ENCODE measurements at places on chromosomes 2 and 18.

DNA sequence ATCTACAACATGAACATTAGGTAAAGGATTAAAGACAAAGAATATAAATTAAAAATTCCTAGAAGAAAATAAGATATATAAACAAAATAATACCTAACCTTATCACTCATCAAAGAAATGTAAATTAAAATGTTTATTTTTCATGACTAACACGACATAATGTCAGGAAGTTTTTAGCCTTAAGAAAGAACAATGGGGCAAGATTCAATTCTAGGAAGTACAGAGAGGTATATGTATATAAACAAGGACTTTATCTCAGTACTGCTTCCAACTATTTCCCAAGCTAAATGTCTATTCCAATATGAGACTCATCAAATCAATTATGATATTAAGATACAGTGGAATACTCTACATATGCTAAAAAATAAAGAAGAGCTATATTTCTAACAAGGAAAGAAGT, 44.1 kb downstream of the TTC21B start:
- no peak for DNase-seq

DNA sequence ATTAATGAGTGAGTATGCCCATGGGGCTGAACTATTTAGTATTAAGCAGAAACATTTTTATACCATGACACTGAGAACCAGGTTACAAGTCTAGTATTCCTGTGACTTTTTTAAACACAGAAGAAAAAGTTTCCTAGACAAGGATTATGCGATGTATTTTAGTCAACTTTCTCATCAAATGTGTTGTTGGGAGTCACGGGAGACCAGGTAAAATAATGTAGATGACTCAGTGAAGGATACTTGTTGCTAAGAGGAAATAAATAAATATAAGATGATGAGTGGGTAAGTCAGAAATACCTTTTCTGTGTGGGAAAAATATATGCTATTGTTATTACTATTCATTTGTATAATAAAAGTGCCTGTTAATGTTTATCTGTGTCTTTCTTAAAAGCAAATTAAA, 23.4 kb downstream of the MBD5 start:
- DNase-seq, result no peak

GRCh38 chr2:65388596-65389390, 43.6 kb downstream of the SPRED2 start:
- no peak for DNase-seq

- peak; percentile 34 for DNase-seq
These were observed 184.7 kb downstream of the MREG start for GRCh38 chr2:215828528-215829184.

- no peak for DNase-seq
These were observed 623.8 kb upstream of the NXPH2 start for GRCh38 chr2:139403948-139404347.

DNA sequence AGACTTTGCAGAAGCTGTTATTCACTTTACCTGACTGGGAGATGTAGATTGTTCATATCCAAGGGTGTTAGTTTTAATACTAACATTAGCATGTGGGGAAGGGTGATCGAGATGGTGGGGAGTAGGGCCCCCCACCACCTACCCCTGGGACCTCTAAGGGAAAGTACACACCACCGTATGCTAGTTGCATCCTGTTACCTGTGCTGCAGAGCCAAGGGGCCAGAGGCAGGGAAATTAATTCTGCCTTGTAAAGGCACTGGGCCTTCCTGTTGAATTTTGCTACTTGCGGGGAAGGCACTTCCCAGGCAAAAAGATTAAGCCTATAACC, 9.0 kb downstream of the STEAP3 start:
- no peak for DNase-seq

- no peak for DNase-seq
These were observed 299.6 kb downstream of the AGPS start for GRCh38 chr2:177692042-177692782.

- DNase-seq, result no peak
These were observed 11.0 kb upstream of the CTAGE1 start for GRCh38 chr18:22428672-22429071.

GRCh38 chr2:166361351-166362153, 14.2 kb downstream of the SCN9A start:
- DNase-seq, result no peak

DNA sequence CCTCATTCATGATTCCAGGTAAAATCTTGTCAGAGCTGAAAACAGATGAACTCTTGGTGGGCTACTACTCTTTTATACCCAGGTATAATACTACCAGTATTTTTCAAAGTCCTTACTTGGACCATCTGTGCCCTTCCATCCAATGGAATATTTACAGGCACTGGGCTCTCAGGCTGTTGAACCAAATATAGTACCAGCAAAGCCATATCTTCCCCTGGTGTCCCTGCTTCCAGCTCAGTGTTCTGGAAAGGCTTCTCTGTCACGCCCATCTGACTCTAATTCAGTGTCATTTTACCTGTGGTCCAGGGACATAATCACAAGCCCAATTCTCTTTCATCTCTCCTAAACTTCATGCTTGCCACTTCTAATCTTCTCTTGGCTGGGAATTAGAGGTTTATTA, 119.2 kb upstream of the STK17B start:
- no peak for DNase-seq

GRCh38 chr2:46776687-46777327, 138.8 kb downstream of the MCFD2 start:
- peak; percentile 55 for DNase-seq

DNA sequence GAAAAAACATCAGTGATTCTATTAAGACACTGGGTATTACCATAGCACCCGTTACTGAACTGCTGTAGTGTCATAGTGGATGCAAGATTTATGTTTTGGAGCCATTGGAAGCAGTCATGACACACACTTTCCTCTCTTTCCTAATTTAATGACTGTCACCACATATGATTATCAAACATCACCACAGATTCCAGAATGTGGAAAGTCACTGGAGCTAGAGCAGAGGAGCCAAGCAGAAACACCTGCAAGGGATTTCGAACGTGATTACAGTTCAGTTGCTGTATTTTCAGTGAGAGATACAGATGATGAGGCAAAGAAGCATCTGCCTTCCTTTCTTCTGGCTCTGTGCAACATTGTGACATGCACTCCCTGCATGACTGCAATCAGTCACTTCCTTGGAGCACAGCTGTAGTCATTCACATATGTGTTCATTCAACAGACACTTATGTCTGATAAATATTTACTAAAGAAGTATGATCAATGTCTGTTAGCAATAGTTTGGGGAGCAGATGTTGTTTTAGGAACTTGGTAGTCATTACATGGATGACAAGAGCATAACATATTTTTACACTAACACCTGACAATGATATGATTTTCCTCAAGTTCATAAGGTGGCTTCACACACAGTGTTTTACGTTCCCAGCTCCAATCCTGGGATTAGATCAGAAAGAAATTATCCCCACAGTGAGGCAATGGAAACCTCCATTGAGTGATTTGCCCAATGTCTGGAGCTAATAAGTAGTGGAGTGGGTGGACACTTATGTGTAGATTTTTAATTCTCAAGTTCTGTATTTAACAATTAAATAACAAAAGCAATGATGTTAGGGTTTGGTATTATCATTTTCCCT, 416.6 kb downstream of the PLCL1 start:
- DNase-seq, result no peak

DNA sequence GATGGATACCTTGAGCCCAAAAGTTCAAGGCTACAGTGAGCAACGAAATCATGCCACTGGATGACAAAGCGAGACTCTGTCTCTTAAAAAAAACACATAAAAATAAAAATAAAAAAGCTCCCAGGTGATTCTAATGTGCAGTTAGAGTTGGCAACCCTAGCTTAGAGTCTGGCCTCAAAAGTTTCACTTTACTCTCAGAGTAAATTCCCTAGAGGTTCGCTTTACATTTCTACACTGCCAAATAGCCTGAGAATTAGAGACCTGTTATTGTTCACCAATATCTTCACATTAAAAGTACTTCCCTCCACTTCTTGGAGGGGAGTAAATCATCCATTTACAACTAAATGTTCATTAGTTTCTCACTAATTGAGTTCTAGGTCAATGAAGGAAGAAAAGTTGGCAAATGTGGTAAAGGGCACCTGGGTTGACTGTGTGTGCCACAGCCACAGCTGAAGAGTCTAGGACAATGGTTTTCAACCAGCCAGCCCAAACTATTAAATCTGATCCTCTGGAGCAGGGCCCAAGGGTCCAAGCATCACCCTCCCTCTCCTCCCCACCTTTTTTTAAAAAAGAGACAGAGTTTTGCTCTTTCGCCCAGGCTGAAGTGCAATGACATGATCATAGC, 15.2 kb upstream of the TMEM37 start:
- no peak for DNase-seq

- DNase-seq, result no peak
These were observed 80.9 kb downstream of the SMC6 start for GRCh38 chr2:17672583-17673317.

- no peak for DNase-seq
These were observed 19.4 kb downstream of the THAP4 start for GRCh38 chr2:241617431-241618154.

GRCh38 chr2:44935729-44936098, 5.8 kb upstream of the SIX3 start:
- no peak for DNase-seq

DNA sequence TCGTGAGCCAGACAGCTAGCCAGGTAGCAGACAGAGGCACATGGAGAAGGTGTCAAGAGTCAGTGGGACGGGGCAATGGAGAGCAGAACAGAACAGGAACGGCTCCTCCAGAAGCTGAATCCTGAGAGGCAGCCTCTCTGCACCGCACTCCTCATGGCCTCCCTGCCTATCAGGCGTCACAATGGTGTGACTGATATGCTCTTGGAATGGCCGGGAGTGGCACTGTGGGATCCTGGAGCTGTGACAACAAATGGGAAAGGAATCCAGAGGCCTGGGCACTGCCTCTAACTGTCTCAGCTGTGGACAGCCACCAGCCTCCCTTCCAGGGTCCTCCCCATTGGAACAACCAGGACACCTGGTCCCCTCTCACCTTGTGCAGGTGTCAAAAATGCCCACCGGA, 89.1 kb upstream of the ID2 start:
- DNase-seq, result no peak

- no peak for DNase-seq
These were observed 26.7 kb downstream of the GPC1 start for GRCh38 chr2:240462073-240462706.

GRCh38 chr2:95346231-95346737, 49.1 kb downstream of the KCNIP3 start:
- no peak for DNase-seq

DNA sequence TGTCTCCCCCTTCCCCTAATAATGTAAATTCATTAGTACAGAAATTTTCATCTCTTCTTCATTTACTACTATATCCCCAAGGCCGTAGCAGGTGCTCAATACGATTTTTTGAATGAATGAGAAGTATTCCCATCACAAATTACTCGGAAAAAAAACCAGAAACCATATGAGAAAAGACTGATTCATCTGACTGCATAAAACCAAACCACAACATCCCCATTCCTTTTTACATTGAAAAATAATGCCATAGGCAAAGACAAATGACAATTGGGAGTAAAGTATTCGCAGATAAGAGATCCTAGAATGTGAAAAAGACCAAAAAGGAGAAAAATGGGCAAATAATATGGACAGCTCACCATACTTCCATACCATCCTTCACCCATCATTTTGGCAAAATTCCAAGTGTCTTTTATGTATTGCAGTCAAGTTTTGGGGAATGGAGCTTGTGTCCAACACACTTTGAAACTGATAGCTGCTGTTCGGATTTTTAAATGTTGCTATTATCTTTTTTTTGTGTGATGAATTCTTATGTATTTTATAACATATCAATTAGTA, 1.5 kb downstream of the ZC3H8 start:
- DNase-seq, result no peak

DNA sequence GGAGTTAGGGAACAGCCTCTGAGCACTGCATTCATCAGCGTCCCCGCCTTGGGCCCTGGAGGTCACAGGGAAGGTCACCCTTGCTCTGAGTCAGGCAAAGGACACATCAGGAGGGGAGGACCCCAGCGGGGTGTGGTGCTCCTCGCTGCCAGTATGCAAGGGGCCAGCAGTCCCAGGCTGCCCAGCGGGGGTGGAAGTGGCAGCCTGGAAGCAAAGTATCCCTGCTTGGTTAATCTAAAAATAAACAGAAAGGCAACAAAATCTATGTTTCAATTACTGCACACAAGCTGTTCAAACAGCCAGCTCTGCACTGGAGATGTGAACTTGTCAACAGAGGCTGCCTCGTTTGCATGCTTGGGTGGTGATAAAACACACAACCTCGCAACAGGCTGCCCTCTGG, 164.1 kb downstream of the KLHL29 start:
- DNase-seq, result no peak

GRCh38 chr2:32522770-32523169, 105.1 kb upstream of the TTC27 start:
- DNase-seq, result no peak

- DNase-seq, result no peak
These were observed 1.7 kb downstream of the EN1 start for GRCh38 chr2:118845522-118846441.

DNA sequence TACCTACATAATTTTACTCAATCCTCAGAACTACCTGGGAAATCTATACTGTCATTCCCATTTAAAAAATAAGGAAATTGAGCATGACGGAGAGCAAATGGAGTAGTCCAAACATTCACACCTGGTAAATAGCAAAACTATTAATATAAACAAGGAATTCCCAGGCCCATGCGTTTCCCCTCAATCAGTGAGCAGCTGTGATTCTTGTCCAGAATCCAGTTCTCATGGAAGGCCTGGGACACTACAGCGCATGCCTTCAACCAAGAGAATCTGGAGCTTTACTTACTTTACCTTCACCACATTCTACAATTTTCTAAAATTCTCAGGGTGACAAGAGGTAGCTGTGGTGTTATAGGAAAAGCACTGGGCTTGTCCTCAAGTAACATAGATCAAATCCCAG, 259.0 kb downstream of the LRATD1 start:
- no peak for DNase-seq

DNA sequence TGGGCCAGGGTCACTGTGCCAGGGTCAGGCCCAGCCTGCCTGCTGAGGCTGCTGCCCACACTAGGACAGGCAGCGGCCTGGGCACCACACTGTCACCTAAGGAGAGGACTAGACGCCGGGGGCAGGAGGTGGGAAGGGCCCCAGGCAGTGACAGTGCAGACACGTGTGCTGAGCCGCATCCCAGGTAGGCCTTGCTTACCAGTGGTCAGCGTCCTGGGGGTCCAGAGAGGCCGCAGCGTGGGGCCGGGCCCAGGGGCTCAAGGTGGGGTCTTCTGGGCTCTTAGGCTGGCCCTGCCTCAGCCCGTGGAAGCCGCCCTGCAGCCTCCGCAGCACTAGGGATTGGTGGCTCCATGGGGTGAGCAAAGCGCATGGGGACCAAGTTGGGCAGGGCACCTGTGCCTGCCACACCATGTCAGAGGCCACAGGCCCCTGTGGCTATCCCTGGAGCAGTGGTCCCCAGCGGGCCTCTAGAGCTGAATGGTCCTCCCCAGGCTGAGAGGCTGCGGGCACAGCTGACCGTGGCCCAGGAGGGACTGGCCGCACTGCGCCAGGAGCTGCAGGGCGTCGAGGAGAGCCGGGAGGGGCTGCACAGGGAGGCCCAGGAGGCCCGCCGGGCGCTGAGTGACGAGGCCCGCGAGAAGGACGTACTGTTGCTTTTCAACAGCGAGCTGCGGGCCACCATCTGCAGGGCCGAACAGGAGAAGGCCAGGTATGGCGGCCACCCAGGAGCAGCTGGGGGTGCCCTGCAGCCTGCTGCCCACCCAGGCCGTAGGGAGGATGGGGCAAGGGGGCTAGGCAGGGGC, 35.2 kb upstream of the SNED1 start:
- DNase-seq, result no peak

GRCh38 chr2:86807468-86808275, 17.0 kb upstream of the CD8A start:
- DNase-seq, result peak; percentile 23
